ENCODE measurements at places on chromosomes 12 and 14.
A peak's percentile ranks its signal among the peaks of the same experiment; 100 is the strongest.

- no peak for DNase-seq
Observed at GRCh38 chr12:1185460-1186182, 194.6 kb downstream of the ERC1 start.

GRCh38 chr14:69356903-69357543 lies 41.1 kb downstream of the ERH start:
- DNase-seq, result no peak

DNA sequence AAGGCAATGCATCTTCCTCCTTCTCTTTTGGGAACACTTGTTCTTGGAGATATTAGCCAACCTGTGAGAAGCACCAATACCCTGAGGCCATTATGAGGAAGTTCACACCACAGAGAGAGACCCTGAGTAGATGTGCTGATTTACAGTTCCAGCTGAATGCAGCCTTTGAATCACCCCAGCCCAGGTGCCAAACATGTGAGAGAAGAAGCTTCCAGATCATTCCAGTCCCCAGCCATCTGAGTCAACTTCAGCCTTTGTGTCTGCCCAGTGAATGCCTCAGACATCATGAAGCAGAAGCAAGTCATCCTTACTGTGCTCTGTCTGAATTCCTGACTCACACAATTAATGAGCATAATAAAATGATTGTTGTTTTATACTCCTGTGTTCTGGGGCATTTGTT lies 25.1 kb downstream of the C12orf42 start:
- no peak for DNase-seq

DNA sequence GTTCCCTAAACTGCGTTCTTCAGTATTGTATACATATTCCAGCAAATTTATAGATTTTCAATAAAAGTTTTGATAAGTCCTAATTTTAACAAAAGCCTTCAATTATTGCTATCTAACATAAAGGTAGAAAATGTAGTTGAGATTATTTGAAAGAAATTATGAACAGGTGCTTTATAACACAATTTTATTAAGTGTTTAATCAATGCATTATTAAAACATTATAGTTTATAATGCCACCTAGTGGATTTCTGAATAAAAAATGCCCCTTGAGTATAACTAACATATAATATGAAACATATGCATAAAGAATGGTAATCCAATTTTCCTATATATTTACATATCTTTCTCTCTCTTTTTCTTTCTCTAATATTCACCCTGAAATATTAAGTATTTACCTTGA lies 515.3 kb downstream of the SLC6A15 start:
- no peak for DNase-seq

DNA sequence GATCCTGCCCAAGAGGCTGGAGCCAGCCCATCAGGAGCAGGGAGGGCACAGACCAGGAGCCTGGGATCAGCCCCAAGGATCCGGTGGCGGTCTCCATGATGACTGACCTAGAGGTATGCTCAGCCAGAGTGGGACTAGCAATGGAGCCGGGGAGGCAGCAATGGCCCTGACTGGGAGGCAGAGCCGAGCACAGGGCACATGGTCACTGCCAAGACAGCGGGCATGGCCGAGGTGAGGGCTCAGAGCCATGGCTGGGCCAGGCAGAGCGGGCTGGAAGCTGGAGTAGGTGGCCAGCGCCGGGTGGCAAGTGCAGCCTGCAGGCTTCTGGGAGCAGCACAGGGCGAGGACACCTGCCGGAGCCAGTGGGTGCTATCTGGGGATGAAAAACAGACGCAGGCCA lies 259.3 kb downstream of the BCL11B start:
- DNase-seq, result no peak

DNA sequence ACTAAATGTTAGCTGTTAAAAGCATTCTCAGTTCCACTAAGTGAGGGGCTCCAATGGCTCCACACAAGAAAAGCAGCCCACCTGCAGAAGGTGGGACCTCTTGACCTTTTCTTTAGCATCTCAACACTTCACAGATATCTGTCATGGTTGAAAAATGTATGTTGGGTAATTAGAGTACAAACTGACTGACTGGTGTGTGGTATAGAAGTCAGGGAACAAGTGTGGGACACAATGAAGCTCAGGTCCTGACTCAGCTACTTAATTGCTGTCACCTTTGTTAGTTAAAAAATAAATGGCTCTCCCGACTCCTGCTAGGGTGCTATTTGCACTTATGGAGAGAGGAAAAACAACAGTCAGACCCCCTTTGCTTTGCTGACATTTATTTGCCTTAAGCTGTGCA lies 299.0 kb downstream of the TTC6 start:
- DNase-seq, result no peak

GRCh38 chr12:109725321-109726105 lies 11.9 kb downstream of the FAM222A start:
- no peak for DNase-seq

DNA sequence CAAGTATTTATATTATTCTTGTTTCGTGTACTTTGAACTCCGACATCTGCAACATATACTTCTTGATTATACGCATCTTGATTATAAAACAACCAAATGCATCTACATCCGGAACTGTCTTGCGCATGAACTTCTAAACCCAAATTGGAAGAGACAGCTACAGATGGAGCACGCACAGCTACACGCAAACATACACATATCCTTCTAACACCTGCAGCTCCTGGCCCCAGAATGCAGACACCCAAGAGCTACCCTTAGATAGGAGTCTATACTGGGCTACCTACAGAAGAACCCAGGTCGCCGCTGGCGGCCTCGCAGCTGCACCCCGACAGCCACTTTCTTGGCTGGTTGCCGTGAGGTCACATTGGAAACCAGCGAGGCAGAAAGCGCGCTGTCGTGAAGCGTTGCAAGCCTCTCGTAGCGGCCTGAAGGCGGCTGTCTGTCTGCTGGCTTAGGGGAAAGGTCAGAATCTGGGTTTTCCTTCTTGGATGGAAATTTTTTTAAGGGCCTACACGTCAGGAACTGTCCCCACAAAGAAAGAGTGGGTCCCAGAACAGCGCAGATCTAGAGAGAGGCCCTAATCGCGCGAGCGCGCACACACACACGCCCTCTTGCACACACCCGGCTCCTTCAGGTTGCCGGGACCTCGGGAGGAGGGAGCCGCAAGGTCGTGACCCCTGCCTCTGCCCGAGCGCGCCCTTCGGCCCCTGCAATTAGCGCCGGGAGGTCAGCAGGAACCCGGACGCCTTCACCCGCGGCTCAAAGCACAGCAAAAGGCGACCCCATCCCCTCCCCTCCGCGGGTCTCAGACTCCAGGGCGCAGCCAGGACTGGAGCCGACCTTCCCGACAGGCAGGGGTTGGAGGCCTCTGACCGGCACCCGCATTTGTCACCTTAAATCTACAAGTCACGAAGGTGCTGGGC lies 17.0 kb downstream of the TBX3 start:
- no peak for DNase-seq

- DNase-seq, result no peak
Observed at GRCh38 chr12:71276541-71276940, 118.7 kb upstream of the TSPAN8 start.

GRCh38 chr12:19436931-19437330 lies 2.4 kb upstream of the AEBP2 start:
- DNase-seq, result no peak

DNA sequence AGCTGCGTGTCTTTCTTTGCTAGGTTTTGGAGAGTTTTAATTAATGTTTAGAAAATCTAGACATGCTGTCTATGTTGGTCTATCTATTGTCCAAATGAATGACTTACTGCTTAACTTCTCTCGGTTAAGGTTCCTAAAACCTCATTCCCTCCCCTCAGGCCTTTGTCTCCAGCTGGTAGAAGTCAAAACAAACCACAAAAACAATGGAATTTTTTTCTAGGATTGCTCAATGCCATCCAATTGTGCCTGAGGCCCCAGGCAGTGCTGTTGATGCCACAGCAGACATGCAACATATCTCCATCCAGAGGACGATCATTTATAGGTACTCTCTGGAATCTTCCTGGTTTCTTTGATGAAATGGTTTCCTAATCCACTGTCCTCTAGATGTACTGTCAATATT lies 448.2 kb upstream of the TBX3 start:
- DNase-seq, result no peak

- peak; percentile 49 for DNase-seq
Observed at GRCh38 chr12:96399120-96399918, 920 bp downstream of the CDK17 start.

GRCh38 chr14:104266631-104267575 lies 128.5 kb downstream of the KIF26A start:
- DNase-seq, result no peak

GRCh38 chr14:77849711-77850110 lies 49.8 kb downstream of the ADCK1 start:
- no peak for DNase-seq

DNA sequence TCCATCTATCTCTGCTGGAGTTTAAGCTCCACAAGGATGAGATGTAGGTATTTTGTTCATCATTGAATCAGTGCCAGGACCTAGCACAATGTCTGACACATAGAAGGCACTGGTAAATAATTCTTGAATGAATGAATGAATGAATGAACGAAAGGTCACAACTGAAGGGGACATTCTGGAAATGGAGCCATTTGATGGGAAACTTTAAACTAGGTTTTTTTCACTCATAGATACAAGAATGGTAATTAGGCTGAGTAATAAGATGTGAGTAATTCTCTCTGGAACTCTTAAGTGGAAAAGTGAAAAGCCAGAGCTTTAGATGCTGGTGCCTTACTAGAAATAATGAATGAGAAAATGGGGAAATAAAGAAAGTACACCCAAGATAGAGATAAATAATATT lies 44.3 kb downstream of the SCN8A start:
- no peak for DNase-seq

DNA sequence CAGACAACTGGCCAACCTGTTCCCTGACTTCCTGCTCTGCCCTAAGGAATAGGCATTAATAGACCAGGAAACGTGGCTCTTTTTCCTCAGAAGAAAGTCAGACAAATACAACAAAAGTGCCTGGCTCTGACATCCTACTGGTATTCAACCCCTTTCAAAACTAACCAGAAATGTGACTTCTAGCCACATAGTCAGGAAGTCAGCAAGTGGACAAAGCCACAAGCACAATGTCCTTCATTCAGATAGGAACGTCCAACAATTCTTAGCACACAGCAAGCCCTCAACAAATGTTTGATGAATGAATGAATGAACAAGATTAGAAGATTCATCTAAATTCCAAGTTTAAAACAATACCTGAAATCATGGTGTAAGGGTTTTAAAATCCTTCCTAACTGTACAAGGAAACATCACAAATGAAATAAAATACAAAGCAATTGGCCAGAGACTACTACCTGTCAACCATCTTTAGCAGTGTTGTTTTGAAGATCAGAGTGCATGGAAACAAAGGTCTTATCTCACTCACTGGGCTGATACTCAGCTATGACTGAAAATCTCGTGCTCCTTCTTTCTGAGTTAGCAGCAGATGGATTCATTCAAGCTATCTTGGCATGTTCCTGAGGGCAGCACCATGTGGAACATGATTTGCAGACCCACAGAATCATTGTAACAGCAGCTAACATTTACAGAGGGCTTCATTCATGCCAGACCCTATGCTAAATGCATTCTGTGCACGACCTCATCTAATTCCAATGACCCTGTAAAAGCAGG lies 16.5 kb downstream of the APPL2 start:
- no peak for DNase-seq

- no peak for DNase-seq
Observed at GRCh38 chr14:74980731-74981461, 21.8 kb upstream of the EIF2B2 start.

DNA sequence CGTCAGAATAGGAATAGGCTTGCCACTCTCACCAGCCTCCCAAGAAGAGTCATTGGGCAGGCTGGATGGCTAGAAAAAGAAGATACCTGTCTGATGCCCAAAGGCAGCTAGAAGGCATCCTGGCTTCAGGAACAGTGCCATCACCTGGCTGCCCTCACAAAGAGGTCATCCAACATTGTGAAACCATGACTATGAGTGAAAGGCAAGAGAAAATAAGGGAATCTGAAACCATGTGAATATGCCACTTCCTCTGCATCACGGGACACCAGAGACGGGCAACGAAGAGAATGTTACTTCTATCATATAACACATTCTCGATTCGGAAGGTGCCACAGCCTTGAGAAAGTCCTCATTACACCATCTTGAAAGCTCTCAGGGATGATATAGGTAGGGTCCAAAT lies 182.0 kb downstream of the DAD1 start:
- no peak for DNase-seq

DNA sequence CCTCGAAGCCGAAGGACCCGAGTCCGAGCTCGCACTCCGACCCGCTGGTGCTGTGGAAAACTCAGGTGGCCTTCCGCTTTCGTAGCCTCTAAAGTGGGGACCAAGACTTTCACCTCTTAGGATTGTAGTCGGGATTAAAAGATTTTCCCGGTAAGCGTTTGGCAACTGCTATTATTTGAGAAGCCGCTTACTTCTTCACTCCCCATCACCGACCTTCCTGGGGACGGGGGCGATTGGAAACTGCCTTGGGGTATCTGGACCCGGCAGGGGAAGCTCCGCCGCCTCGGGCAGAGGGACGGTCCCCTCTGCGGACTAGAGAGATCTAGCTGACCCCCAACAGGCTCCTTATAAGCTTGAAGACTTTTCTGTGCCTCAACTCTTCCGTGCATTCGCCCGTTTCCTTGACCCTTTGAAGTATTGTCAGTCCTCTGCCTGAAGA lies 659 bp downstream of the TRAFD1 start:
- no peak for DNase-seq

DNA sequence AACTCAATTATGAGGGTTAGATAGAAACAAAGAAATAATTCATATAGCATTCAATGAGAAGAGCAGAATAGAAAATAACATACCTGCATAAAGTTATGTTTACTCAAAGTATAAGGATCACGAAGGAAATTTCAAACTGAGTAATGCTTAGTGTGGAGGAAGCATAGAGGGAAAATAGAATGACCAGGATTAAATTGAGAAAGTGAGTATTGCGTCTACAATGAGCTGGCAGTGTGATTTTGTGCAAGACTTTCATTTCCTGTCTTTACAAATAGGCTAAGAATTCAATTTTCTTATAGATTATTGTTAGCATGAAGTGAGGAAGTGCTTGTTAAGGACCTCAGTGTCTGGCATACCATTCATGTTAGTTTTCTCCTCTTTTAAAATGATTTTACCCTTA lies 12.0 kb downstream of the ADGRD1 start:
- DNase-seq, result no peak

DNA sequence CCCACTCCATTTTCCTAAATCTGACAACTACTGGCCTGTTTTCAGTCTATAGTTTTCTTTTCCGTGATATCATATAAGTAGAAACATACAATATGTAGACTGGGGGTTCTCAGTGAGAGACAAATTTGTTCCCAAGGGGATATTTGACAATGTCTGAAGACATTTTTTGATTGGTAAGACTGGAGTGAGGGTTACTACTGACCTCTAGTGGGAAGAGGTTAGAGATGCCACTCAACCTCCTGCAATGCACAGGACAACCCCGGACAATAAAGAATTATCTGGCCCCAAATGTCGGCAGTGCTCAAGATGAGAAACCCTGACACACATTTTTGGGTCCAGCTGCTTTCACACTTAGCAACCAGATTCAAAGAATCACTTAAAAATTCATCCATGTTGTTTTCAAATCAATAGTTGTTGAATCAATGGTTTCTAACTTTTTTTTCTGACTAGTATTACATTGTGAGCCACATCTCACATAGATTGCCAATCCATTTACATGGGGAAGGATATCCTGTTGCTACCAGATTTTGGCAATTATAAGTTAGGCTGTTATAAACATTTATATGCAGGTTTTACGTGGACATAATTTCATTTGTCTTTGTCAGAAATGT lies 307.1 kb downstream of the RPL10L start:
- no peak for DNase-seq

All from activated naive CD4-positive, alpha-beta T cell (primary cell).